Motor neuron (in vitro differentiated cells): ENCODE measurements at places on chromosomes 7 and 10.

- ATAC-seq = no peak
Observed at GRCh38 chr10:14635043-14635710, 139.5 kb downstream of the FAM107B start.

GRCh38 chr7:50308532-50309385, 4.2 kb downstream of the IKZF1 start:
- ATAC-seq = no peak

GRCh38 chr10:20683345-20683744, 213.8 kb downstream of the NEBL start:
- ATAC-seq = no peak

DNA sequence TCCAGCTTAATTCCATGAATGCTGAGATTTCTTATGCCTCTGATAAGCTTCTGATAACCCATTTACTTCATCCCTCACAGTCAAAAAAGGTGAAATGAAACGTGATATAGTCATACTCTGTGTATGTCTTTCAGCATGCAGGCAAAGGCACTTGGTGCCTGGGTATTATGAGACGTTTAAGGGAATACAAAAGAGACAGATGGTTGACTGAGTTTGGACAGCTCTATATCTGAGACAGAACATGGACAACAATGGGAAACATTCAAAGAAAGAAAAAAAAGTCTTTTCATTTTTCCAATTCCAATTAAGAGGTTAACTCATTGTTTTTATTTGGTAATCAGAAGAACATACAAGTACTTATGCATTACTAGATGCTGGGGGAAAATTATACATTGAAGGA, 96.2 kb downstream of the PPP1R17 start:
- ATAC-seq = no peak

DNA sequence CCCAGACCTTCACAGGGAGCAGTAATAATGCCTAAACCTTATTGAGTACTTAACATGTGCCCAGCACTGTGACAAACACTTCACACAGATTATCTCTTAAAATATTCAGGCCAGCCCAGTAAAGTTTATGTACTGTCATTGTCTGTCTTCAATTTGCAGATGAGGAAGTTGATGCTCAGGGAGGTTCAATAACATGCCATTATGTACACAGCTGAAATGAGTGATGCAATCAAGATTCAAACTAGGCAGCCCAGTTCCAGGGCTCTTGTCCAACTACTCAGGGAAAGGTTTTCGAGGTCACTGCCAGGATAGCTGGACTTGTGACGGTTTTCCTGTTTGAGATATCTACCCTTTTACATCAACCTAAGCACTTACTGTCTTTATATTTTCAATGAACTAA, 56.1 kb downstream of the AUTS2 start:
- ATAC-seq = peak; percentile 59

DNA sequence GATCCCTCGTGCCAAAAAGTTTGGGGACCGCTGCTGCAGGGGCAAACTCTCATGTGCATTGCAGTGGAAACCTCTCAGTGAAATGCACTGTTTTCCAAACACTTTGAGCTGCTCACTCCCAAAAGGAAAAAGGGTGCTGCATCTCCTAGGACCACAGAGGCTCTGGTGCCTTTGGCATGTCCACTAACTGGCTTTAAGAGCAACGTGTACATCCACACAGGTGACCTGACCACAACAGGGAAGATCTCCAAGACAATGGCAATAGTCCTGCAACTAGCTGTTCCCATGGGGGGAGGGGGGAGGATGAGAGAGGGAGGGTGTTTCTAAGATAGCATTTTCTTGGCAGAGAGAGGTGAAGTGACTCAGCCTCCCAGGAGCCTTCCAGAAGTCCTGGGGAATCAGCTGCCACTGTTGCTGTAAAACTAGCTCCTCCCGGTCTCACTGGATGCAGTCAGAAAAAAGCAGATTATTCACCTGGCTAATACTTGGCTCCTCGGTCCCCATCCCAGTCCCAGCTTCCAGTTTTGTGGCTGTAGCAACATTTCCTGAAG, 181.7 kb downstream of the HECW1 start:
- ATAC-seq = peak; percentile 78

GRCh38 chr7:2903682-2904162, 59.6 kb upstream of the GNA12 start:
- no peak for ATAC-seq

GRCh38 chr10:121070275-121071070, 219.3 kb downstream of the WDR11 start:
- no peak for ATAC-seq

GRCh38 chr10:26628395-26628794, 69.1 kb upstream of the PDSS1 start:
- ATAC-seq = no peak

DNA sequence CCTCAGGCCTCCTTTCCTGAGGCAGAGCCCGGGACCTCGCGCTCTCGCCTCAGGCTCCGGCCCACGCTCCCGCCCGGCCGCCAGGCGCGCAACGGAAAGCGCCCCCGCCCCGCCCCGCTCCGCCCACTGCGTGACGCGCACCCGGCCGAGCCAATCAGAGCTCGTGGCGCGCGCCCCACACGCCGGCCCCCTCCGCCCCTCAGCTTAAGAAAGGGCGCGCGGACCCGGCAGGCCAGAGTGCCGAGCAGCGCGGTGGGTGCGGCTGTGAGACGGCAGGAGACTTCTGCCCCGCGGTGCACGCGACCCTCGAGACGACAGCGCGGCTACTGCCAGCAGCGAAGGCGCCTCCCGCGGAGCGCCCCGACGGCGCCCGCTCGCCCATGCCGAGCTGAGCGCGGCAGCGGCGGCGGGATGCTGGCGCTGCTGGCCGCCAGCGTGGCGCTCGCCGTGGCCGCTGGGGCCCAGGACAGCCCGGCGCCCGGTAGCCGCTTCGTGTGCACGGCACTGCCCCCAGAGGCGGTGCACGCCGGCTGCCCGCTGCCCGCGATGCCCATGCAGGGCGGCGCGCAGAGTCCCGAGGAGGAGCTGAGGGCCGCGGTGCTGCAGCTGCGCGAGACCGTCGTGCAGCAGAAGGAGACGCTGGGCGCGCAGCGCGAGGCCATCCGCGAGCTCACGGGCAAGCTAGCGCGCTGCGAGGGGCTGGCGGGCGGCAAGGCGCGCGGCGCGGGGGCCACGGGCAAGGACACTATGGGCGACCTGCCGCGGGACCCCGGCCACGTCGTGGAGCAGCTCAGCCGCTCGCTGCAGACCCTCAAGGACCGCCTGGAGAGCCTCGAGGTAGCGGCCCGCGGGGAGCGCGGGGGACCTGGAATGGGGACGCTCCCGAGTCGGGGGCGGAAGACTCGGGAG, at the start of gene NPTX2:
Gene NPTX2, plus strand, starts transcription at position 235 of the 909 bp plus-strand sequence. Its CDS starts 177 bp downstream, at position 412.
- ATAC-seq = peak; percentile 86

DNA sequence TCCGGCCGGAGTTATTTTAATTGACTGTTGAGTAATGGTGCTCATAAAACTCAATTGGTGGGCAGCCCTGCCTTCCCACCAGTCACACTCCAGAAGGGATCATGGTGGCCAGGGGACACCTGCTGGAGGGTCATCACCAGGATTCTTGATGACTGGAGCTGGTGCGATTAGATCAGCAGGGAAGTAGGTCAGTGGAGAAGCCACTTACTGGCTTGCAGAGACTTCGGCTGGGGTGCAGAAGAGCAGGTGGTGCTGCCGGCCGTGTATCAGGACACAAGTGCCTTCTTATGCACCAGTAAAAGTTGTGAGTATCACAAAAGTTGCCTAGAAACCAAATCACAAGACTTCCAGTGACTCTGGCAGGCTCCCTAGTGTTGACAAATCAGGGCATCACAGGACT, 82.6 kb upstream of the CHCHD3 start:
- ATAC-seq = peak; percentile 60

DNA sequence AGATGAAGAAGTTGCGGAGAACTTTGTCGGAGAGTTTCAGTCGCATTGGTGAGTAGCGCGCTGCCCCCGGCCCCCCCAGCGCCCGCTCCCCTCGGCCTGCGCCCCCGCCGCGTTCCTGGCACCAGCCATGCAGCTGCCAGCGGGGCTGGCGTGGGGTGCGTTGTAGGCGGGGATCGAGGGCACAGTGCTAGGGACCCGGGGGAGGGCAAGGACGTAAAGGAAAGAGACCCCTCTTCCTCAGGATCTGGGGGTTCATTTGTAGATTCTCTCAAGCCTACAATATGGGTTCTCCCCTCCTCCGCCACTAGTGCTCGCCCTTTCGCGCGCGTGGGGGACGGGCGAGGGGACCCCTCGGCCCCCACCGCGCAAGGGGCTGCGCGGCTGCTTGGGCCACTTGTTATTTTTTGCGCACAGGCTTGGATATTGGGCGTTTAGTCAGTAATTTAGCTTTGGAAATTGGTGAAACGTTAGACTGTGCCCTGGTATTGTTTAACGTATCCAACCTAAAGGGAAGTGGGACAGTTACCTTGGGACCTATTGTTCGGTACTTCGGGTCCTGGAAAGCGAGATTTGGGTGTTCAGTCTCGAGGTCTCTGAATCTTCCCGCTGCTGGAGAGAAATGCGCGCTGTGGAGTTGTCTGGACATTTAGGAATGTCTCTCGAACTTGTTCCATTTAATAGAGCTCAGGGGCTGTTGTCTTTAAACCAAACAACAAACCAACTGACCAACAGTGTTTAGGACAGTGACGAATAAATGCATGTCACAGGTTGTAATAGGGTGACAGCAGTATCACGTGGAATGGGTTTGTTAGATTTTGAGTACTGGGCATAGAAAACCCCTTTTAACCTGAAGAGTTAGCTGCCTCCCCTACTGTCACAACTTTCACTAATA, 796 bp downstream of the CDK14 start:
- ATAC-seq = peak; percentile 11

DNA sequence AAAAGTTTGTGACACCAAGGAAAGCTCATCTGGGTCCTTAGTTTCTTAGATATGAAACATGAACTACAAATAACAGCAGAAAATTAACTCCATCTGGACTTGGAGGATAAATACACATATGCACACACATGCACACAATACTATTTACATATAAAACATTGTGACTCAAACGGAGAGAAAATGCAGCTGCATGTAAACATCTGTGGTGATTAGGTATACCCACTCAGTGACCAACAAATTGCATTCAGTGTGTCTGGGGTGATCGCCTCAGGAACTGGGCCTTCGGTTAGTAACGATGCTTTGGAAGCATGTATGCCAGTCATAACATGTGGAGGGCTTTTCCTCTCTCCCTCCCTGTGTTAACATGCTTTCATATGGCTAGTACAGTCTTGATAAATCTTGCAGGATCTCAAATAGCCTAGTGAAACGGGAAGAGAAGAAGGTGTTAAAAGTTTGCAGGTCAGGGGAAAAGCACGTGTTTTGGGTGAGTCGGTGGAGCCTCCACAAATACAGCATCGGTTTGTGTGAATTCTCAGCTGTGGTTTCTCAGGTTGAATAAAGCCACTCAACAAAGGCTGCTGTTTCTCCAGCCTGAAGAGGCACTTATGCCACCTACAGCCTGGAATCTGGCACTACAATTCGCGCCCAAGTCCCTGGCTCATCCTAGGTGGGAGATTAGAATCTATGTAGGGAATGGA, 8.7 kb upstream of the GLRX3 start:
- ATAC-seq = peak; percentile 89

DNA sequence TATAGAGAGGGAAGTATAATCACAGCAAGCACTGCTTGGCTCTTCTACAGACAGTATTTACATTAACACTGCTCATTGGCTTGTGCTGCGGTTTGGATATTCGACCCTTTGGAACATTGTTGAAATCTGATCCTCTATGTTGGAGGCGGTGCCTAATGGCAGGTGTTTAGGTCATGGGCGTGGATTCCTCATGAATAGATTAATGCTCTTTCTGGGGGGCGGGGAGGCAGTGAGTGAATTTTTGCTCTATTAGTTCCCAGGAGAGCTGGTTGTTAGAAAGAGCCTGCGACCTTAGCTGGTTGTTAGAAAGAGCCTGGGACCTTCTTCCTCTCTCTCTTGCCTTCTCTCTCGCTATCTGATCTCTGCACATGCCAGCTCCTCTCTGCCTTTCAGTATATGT, 77.3 kb upstream of the SVIL start:
- no peak for ATAC-seq

DNA sequence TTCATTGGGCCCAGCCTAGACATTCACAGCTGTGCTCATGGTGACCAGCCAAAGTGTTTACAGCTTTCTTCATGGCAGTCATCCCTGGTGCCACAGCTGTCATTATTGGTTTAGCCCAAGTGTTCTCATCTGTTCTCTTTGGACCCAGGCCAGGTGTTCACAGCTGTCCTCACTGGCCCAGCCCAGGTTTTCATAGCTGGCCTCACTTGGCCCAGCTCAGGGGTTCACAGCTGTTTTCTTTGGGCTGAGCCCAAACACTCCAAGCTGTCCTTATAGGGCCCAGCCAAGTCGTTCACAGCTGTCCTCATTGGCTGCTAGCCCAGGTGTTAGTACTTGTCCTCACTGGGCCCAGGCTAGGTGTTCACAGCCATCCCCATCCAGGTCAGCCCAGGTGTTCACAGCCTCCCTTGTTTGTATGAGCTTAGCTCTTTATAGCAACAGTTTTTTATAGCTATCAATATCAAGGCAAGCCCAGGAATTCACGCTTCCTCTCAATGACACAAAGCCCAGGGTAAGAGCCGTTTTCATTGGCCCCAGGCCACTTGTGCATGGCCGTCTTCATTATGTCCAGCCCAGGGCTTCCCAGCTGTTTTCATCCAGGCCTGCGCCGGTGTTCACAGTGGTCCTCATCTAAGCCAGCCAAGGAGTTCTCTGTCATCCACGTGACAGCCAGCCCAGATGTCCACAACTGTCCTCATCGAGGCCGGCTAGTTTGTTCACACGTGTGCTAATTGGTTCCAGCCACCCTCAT, 11.6 kb downstream of the FRG2B start:
- ATAC-seq = no peak

- ATAC-seq = peak; percentile 99
Observed at GRCh38 chr7:27586825-27587224, 75.9 kb downstream of the HIBADH start.

DNA sequence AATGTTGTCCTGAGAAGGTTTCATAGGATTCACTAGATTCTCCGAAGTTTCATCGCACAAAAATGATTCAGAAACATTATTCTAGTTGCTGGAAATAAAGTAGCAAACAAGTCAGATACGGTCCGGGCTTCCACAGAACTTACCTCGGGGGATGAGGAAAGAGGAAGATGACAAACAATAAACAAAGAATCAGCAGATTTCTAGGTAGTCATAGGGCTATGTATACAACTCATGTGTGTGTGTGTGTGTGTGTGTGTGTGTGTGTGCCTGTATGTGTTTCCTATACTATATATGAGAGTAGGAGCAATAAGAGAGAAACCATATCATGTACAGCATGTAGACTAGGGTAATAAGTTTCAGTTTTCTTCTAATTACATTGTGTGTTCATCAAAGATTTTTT, 16.5 kb downstream of the TMEM236 start:
- no peak for ATAC-seq
